Glutamatergic neuron (in vitro differentiated cells): ENCODE measurements at places on chromosomes 6 and 20. TPM values are rescaled to one million over a fixed set of nuclear protein-coding genes. Genes with fewer than 3 reads are reported as not detected.

DNA sequence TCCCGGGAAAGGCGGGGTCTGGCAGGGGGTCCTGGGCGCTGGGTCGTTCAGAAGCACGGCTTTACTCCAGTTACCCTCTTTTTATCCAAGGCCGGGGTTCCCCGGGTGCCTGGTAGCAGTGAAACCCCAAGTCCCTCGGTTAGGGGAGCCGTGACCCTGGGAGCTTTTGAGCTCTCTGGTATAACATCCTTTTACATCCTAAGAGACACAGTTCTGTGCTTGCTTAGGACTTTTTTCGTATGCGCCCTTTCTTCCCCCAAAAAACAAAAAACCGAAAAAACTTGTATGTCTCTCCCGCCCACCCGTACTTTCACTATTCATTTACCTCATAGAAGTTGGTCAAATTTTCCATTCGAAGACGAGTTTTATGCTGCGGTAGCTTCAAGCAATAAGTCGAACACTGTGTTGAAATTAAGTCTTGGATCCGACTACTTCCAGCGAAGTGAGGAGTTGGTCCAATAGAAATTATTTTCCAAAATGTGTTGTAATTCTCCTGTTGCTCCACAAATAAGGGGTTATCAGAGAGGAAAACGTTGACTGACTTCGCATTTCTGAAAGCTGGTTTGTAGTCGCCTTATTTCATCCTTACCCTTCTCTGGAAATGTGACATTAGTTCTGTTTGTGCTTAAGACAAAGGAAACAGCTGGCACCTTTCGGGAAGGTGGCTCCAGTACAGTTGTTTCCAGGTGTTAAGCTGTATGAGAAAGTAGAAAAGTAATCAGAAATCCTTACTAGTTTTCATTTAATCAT, 816 bp upstream of the MAN1A1 start:
- peaks cover 3% of the 10 kb centered on the region for H3K27me3 ChIP-seq
- peaks cover 17% of the 10 kb centered on the region for H3K4me1 ChIP-seq
- H3K36me3 ChIP-seq: peaks cover 4% of the 10 kb centered on the region
- peak overlapping the region; percentile 35 for H3K27ac ChIP-seq
- peak overlapping the region; percentile 90 for H3K4me3 ChIP-seq

DNA sequence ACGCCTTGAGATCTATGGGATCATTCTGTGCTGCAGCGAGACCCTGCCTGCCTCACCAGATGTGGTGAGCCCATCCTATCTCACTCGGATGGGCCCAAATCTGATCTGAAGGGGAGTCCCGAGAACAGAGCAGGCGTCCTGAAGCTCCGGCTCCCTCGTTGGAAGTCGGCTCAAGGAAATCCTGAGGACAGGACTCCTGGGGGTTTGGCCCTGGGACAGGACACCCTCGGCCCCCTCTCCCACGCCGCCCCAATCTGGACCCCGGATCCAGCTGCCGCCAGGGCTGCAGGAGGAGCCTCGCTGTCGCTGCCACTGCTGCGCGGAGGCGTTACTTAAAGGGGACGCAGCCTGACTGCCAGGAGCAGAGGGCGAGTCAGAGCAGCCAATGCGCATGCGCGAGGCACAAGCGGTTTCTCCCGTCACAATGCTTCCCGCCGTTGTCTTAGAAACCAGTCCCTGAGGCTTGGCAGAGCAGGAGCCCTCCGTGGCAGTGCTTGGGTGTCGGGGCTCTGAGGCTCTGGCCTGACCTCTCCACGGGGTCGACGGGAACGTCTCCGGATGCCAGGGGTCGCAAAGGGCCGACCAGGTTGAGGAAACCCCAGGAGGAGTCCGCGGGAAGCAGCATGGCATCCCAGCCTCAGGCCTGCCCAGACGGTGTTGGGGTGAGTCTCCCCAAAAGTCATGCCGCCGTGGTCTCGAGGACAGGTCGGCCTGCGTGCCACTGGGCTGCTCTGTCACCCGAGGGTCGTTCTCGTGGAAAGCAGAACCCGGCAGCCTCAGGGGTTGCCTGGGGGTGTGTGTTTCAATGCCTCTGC, 1567.8 kb upstream of the DEFB115 start:
- H3K4me3 ChIP-seq: no peak overlapping the region
- DNase-seq: no peak
- peaks cover 10% of the 10 kb centered on the region for H3K36me3 ChIP-seq
- no peaks in the 10 kb centered on the region for H3K4me1 ChIP-seq
- no peak overlapping the region for H3K27ac ChIP-seq

DNA sequence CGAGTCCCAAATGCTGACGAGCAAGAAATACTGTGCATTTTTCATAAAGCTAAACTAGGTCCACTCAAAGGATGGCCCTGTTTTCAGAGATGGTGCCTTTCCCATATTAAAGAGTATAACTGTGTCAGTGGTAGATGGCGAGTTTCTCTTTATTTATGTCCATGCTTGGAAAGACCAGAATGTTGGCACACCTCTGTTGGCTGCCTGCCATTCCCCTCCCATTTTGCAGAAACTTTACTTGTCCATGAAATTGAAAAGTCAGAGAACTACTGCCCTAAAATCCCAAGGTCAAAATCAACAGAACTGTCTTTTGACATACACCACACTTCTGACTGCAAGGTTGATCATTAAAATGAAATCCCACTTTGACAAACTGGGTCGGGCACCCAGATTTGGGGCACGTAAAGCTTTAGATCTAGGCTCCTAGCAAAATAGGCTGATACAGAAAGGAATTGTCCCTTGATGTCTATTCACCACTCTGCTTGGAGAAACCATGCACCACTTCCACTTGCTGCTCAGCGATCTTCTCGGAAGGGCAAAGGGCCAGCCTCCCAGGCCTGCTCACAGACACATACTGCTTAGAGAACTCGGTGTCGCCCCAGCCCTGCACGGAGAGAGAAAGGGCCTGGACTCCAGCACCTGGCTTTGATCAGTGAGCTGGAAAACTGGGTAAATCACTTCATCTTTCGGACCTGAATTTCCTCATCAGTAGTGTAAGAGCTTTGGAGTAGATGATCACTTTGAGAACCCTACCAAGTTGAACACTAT, 130.0 kb downstream of the AGPAT4 start:
- no peak overlapping the region for H3K27ac ChIP-seq
- H3K4me1 ChIP-seq: peaks cover 5% of the 10 kb centered on the region
- no peak for DNase-seq
- H3K4me3 ChIP-seq: no peak overlapping the region
- peaks cover 4% of the 10 kb centered on the region for H3K27me3 ChIP-seq

DNA sequence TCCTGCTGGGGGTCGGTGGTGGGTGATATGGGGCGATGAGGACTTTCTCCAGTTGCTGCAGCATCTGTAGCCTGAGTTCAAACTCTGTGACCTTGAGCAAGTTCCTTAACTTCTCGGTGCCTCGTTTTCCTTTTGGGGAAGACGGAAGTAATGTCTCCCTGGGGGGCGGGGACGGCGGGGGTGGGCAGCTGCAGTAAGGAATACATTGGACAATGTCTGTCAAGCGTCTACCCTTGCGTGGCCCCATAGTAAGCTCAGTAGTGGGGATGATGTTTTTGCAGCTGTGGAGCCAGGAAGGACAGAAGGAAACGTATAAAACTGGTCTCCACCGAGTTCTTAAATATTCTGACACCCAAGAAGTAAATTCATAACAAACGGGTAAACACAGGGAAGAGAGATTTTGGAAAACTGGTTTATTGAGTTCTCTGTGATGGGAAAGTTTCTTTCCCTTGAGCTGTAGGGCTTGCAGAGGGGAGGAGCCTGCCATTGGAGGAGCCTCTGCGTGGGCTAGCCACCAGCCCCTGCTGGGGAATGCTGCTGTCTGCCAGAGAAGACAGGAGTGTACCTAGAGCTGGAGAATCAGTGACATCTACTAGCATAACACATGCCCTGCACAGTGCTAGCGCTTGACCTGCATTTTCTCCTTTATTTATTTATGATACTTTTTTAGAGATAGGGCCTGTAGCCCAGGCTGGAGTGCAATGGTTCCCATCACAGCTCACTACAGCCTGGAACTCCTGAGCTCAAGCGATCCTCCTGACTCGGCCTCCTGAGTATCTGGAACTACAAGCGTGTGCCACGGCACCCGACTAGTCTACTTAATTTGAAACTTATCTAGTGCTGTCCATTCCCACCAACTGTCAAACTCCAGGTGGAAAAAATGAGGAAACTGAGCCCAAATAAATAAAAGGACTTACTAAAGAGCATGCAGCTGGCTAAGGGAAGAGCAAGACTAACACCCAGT, 1.2 kb upstream of the ACSS1 start:
- DNase-seq: no peak
- H3K27ac ChIP-seq: no peak overlapping the region
- H3K27me3 ChIP-seq: peaks cover 28% of the 10 kb centered on the region
- peaks cover 12% of the 10 kb centered on the region for H3K36me3 ChIP-seq

GRCh38 chr6:90500458-90500857, 86.4 kb downstream of the MAP3K7 start:
- H3K27me3 ChIP-seq: no peaks in the 10 kb centered on the region
- H3K36me3 ChIP-seq: peaks cover 7% of the 10 kb centered on the region
- H3K4me1 ChIP-seq: peaks cover 7% of the 10 kb centered on the region
- no peak for DNase-seq
- H3K27ac ChIP-seq: no peak overlapping the region

DNA sequence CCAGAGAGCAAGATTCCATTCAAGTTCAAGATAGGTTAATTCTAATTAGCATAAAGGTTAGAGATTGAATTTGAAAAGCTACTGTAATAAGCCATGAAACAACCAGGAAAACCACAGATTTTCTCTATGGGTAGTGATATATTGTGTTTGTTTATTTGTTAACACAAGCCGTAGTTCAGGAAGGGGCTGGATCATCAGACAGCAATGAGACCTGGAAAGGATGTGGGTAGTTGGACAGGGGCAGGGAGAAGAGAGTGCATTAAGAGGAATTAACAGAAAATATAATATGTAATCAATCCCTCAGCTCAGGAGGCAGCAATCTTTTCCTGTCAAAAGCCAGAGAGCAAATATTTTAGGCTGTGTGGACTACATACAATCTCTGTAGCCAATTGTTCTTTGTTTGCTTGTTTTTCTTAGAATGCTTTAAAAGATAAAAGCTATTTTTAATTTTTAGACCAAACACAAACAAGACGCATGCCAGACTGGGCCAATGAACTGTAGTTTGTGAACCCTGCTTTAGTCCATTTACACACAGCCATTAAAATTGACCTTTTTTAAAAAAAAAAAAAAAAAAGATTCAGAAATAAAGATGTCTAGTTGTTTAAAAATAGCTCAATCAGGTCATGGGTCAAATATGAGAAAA, 398.7 kb upstream of the MARCKS start:
- no peak overlapping the region for H3K4me3 ChIP-seq
- no peak for DNase-seq
- no peak overlapping the region for H3K27ac ChIP-seq
- no peaks in the 10 kb centered on the region for H3K4me1 ChIP-seq
- H3K27me3 ChIP-seq: peaks cover 2% of the 10 kb centered on the region

The MEP1A gene
- total RNA-seq: not detected

- no peak overlapping the region for H3K4me3 ChIP-seq
- H3K27ac ChIP-seq: no peak overlapping the region
- H3K27me3 ChIP-seq: no peaks in the 10 kb centered on the region
- H3K36me3 ChIP-seq: peaks cover 7% of the 10 kb centered on the region
These were observed 17.1 kb upstream of the ARMC2 start for GRCh38 chr6:108831104-108831503.

The SCGN gene
- total RNA-seq: 1.2 TPM

- H3K27ac ChIP-seq: peak overlapping the region; percentile 100
- H3K4me3 ChIP-seq: peak overlapping the region; percentile 74
- no peaks in the 10 kb centered on the region for H3K36me3 ChIP-seq
- peaks cover 3% of the 10 kb centered on the region for H3K27me3 ChIP-seq
These were observed 96.9 kb downstream of the PHACTR3 start for GRCh38 chr20:59701236-59701635.

GRCh38 chr20:50559856-50560638, 49.9 kb downstream of the PTPN1 start:
- no peaks in the 10 kb centered on the region for H3K36me3 ChIP-seq
- DNase-seq: no peak
- H3K4me1 ChIP-seq: no peaks in the 10 kb centered on the region
- H3K4me3 ChIP-seq: no peak overlapping the region

- no peaks in the 10 kb centered on the region for H3K36me3 ChIP-seq
- peaks cover 2% of the 10 kb centered on the region for H3K4me1 ChIP-seq
- DNase-seq: no peak
These were observed 67.6 kb downstream of the NUDT3 start for GRCh38 chr6:34324738-34325444.

GRCh38 chr6:167336844-167337630, 12.2 kb downstream of the TTLL2 start:
- no peak overlapping the region for H3K27ac ChIP-seq
- DNase-seq: no peak
- H3K27me3 ChIP-seq: no peaks in the 10 kb centered on the region
- H3K36me3 ChIP-seq: peaks cover 4% of the 10 kb centered on the region

- H3K36me3 ChIP-seq: peaks cover 4% of the 10 kb centered on the region
- H3K4me1 ChIP-seq: peaks cover 9% of the 10 kb centered on the region
- no peak for DNase-seq
- peak overlapping the region; percentile 19 for H3K27ac ChIP-seq
These were observed 118.2 kb upstream of the GJE1 start for GRCh38 chr6:142014515-142014914.
